Naive thymus-derived CD8-positive, alpha-beta T cell (primary cell): ENCODE measurements at places on chromosomes 16 and 17.

DNA sequence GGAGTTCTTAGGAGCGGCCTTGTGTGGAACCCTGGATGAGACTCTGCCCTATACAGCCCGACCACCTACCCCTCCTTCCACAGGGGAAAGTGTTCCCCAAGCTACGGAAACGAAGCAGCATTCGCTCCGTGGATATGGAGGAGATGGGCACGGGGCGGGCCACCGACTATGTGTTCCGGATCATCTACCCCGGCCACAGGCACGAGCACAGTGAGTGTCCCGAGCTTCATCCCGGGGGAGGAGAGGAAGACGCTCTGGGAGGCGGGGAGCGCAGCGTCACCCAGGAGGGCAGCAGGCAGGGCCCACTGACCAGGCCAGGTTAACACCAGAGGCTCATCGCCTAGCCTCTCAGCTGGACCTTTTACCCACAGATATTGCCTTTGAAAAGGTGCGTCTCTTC, 27.8 kb downstream of the SGSM2 start:
- no peak for DNase-seq

DNA sequence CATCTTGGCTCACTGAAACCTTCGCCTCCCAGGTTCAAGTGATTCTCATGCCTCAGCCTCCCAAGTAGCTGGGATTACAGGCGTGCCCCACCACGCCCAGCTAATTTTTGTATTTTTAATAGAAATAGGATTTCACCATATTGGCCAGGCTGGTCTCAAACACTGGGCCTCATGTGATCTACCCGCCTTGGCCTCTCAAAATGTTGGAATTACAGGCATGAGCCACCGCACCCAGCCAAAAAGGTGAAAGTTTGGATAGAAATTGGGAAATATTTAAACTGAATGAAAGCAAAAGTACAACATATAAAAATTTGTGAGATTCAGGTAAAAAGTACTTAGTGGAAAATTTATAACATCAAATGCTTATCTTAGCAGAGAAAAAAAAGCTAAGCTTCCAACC, 52.9 kb upstream of the KIFC3 start:
- DNase-seq, result no peak

- peak; percentile 59 for DNase-seq
Observed at GRCh38 chr16:79272141-79272577, 328.4 kb downstream of the MAF start.

- DNase-seq, result no peak
Observed at GRCh38 chr16:56409195-56409594, 16.1 kb downstream of the AMFR start.

DNA sequence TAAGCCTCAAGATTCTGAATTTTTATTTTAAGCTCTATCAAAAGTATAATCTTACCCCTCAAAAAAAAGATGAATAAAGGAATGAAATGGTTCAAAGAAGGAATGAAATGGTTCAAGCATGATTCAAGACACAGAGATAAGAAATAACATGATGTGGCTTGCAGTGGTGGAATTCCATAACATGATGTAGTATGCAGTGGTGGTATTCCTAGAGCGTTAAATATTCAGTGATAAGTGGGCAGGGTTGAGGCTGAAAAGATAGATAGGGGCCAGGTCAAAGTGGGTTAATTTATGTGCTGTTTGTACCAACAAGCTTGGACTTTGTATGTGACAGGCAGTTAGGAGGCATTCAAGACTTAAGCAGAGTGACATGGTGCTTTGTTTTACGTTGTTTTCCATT, 29.6 kb downstream of the TNRC6A start:
- no peak for DNase-seq

- no peak for DNase-seq
Observed at GRCh38 chr17:30519707-30520106, 42.5 kb downstream of the GOSR1 start.

GRCh38 chr16:27769561-27770255, 219.8 kb downstream of the KATNIP start:
- DNase-seq, result no peak

DNA sequence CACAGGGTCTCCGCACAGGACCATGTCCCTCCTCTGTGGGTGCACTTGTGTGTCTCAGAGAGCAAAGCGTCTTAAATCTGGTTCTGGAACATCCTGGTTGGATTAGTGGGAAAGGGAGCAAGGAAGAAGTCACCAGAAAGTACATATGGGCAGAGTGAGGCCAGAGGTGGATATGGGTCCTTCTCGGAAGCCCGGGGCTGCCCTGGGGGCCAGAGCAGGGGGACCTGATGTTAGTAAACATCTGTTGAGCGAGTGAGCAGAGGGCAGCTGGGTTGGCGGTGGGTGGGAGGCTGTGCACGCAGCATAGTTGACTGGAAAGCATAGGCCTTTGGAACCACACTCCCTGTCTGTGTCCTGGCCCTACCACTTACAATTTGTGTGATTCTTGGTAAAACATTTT, 22.7 kb downstream of the UNC13D start:
- DNase-seq, result no peak

GRCh38 chr16:9457215-9457614, 365.8 kb downstream of the HAPSTR1 start:
- DNase-seq, result no peak

DNA sequence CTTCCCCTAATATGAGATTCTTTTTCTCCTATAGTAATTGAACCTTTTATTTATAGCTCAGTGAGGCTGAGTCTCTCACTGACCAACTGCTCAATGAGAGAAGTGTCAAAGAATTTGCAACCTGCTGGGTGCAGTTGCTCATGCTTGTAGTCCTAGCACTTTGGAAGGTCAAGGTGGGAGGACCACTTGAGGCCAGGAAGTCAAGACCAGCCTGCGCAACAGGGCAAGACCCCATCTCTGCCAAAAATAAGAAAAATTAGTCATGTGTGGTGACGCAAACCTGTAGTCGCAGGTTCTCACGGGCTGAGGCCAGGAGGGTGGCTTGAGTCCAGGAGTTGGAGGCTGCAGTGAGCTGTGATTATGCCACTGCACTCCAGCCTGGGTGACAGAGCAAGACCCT, 30.9 kb upstream of the CRYBA1 start:
- DNase-seq, result no peak

GRCh38 chr16:85699628-85700027, 10.9 kb upstream of the GINS2 start:
- DNase-seq, result no peak

DNA sequence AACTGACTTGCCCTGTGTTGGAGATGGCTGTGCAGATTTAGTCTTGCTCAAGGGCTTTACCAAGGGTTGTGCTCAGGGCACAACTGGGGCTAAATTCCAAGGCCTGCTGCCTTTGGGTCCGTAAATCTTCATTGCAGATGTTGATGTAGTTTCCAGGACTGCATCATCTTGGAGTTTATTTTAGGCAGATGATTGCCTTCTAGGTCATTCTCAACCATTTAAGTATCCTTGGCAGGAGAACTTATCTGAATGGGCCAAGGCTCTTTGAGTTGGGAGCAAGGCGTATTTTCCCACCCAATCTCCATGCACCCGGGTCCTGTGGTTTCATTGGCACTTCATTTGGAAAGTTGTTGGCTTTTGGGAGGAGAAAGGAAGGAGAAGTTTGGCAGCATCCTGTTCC, 200.3 kb downstream of the MSI2 start:
- DNase-seq, result no peak

GRCh38 chr17:18187821-18188761, 4.5 kb downstream of the ALKBH5 start:
- no peak for DNase-seq

GRCh38 chr17:8243827-8244226, 4.0 kb downstream of the CTC1 start:
- no peak for DNase-seq

GRCh38 chr17:21285164-21286065, 904 bp downstream of the MAP2K3 start:
- no peak for DNase-seq

DNA sequence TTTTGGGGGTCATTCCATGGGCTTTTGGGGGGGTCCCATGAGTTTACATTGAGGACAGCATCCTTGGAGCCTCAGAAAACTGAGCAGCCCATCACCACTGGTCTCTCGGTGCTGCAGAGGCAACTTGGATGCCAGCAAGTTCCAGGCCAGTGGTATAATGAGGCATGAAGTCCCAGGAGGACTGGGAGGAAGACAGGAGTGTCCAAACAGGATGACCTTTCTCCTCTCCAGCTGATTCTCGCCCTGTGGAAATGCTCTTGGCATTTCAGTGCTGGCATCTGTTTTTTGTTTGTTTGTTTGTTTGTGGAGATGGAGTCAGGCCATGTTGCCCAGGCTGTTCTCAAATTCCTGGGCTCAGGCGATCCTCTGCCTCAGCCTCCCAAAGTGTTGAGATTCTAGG, 347.6 kb downstream of the SNX29 start:
- no peak for DNase-seq

DNA sequence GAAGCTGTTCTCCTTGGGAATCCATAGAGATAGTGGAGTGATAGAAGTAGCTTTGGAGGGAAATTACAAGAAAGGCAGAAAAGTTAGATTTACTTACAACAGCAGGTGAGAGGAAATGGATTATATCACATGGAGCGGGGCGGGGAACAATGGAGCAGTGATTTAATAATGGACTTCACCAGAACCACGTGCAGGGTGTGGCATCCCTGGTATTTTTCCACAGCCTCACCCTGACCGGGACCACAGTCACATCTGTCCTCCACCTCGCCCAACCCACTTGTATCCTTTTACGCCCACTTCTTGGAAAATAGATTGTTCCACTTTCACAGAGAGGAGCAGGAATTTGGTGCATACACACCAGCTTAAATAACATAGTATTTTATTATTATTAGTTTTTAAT, 15.9 kb upstream of the CYB5B start:
- DNase-seq, result no peak

GRCh38 chr17:66690166-66690565, 144.8 kb upstream of the CACNG5 start:
- DNase-seq, result no peak

DNA sequence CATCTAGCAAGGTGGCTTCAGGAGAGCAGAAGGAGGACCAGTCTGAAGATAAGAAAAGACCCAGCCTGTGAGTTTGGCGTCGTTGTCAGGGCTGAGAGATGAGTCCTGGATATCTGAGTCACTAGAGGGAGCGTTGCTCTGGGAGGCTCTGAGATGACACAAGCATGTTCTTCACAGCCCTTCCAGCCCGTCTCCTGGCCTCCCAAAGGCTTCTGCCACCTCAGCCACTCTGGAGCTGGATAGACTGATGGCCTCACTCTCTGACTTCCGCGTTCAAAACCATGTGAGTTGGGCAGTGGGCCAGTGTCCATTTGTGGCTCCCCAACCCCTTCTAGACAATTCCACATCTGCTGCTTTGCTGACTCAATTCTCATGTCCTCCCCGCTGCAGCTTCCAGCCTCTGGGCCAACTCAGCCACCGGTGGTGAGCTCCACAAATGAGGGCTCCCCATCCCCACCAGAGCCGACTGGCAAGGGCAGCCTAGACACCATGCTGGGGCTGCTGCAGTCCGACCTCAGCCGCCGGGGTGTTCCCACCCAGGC, 2.3 kb downstream of the TGFB1I1 start:
- DNase-seq, result no peak

DNA sequence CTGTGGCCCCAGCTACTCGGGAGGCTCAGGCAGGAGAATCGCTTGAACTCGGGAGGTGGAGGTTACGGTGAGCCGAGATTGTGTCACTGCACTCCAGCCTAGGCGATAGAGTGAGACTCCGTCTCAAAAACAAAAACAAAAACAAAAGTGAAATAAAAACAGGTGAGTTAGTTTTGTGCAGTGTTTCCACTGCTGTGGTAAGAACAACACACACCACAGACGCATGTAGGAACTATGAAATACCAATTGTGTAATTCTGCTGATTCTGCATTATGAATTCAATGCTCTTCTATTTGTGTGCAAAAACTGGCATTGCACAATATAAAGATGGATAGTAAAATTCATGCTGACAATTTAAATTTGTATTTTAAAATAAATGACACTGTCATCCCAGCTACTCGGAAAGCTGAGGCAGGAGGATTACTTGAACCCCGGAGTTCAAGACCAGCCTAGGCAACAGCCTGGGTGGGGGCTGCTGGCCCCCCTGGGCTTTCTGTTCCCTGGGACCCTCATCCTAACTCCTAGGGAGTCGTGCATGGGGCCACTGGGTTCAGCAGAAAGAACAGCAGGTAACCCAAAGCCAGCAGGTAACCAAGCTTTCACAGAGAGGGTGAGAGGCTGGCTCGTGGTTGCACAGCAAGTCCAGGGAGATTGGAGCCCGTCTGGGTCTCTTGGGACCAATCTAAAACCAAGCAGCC, 10.6 kb upstream of the RHBDF2 start:
- DNase-seq, result no peak

GRCh38 chr17:73973586-73974409, 229.7 kb upstream of the RPL38 start:
- DNase-seq, result no peak

DNA sequence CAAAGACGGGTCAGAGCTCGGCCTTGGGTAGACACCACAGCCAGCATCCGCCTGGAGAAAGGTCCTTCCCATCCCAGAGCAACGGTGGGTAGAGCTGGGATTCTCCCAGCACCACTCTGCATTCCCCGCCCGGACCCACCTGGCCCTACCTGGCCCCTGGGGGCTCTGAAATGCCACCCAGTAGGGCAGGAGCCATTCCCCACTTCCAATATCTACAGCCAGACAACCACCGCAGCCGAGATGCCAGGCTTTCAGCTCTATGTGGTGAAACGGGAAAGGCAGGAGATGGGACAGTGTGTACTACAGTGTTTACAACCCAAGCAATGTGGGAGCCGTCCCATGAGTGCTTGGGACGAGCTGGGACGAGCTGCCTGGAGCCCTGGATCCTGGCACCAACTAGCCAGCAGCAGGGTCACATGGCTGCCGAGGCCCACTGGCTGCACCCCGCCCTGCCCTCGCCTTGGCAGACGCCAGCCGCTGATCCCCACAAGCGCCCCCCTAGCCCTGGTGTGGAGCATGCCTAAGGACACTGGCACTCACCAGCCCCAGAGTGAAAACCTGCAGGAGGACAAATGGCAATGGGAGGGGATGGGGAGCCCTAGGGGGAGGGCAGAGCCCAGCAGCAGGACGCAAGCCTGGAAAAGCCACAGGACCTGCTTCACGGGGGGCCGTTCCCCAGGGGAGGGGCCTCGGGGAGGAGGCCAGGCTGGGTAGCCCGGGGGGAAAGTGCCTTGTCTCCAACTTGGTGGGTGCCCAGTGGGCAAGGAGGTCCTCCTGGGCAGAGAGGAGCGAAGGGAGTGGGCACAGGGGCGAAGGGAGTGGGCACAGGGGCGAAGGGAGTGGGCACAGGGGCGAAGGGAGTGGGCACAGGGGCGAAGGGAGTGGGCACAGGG, 13.5 kb downstream of the TMC6 start:
- DNase-seq, result no peak

- DNase-seq, result no peak
Observed at GRCh38 chr17:78044280-78044835, 84.2 kb downstream of the TMC6 start.

DNA sequence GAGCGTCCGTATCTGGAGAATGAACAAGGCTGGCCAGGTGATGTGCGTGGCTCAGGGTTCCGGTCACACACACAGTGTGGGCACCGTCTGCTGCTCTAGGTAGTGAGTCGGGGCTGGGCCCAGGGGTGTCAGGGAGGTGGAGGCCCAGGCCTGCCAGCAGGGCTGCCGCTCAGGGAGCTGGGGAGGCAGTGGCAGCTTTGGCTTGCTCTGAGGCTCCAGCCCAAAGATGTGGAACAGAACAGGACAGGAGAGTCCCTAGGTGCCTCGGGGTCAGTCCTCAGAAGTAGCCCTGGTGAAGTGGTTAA, 4.3 kb downstream of the TBL3 start:
- DNase-seq, result no peak
